ENCODE measurements at places on chromosomes 7 and 10.

GRCh38 chr10:6535156-6535764 is 44.8 kb downstream of the PRKCQ start:
- no peak for DNase-seq

- DNase-seq: no peak
Measured at GRCh38 chr7:80225361-80225760, 90.7 kb downstream of the GNAI1 start.

DNA sequence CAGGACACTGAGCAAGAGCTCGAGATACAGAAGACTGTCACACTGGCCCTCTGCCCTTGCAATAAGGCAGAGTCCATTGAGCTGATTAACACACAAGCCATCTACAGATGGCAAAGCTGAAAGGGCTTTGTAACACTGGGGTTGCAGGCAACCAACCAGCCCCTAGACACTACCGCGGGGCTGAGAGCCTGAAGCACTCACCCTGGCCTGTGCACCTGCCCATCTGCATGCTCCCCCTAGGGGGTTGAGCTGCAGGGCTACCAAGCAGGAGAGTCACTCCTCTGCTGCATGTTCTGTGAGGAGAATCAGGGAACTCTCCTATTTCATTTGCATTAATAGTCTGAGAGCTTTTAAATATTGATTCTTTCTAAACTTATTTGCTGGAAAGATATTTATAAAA is 128.1 kb upstream of the VIPR2 start:
- DNase-seq: no peak

- no peak for DNase-seq
Measured at GRCh38 chr7:85521108-85521694, 334.3 kb upstream of the SEMA3D start.

DNA sequence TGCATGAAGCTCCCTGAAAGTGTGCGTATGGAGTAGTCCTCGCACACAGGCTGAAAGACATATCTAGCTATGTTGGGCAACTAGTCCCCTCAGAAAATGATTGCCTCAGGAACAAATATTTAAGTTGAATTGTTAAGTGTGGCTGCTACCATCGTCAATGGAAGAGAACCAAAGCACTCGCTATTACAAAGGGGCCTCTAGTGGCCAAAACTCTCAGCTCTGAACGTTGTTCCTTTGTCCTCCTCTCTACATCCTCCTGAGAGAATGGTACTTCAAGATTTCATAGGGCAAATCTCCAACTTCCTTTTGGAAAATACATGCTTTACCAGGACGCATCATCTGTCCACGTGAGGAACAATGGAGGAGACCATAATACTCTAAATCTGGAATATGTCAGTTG is 209.9 kb downstream of the NRG3 start:
- DNase-seq: no peak

- DNase-seq: no peak
Measured at GRCh38 chr10:71289421-71290130, 29.5 kb upstream of the SLC29A3 start.

DNA sequence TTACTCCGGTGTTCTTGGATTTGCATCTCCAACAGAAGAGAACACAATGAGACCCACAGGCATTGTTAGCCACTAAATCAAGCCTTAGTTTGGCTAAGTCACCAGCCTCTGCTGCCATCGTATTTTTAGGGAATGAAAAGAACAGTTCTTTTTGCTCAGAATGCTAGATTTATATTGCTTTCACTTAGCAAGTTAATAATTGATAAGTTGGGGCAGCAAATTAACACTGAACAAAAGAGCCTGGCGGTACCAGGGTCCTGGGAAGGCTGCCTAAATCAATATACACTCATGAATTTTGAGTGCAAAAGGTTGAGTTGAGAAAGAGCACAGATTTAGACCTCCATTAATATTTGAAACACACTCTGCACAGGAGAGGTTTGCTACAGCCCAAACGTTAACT is 767.7 kb downstream of the TYW1 start:
- no peak for DNase-seq

GRCh38 chr7:1060315-1061072 is 16.1 kb downstream of the GPR146 start:
- no peak for DNase-seq

- no peak for DNase-seq
Measured at GRCh38 chr10:127875916-127876315, 16.8 kb downstream of the CLRN3 start.

- DNase-seq: no peak
Measured at GRCh38 chr7:155694851-155695250, 50.4 kb downstream of the RBM33 start.

GRCh38 chr7:33639552-33640197 is 265.7 kb upstream of the BMPER start:
- DNase-seq: no peak
